Neural progenitor cell (in vitro differentiated cells): ENCODE measurements at places on chromosomes 7 and 10. TPM values are rescaled to one million over a fixed set of nuclear protein-coding genes. Genes with fewer than 3 reads are reported as not detected.
A peak's percentile ranks its signal among the peaks of the same experiment; 100 is the strongest.

DNA sequence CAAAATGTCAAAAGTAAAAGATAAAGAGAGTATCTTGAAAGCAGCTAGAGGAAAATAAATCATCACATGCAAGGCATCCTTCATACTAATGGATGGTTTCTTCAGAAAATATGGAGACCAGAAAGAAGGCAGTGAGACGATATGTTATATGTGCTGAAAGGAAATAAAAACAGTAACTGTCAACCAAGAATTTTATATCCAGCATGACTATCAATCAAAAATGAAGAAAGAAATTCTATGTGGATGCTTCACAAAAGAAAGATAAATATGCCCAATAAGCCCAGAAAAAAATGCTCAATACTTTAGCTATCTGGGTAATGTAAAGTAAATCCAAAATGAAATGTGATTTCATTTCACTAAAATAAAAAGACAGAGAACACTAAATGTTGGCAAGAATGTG lies 142.1 kb downstream of the DGKI start:
- no peak overlapping the region for H3K27ac ChIP-seq
- no peaks in the 10 kb centered on the region for H3K4me1 ChIP-seq
- H3K27me3 ChIP-seq: no peaks in the 10 kb centered on the region
- no peak for DNase-seq

DNA sequence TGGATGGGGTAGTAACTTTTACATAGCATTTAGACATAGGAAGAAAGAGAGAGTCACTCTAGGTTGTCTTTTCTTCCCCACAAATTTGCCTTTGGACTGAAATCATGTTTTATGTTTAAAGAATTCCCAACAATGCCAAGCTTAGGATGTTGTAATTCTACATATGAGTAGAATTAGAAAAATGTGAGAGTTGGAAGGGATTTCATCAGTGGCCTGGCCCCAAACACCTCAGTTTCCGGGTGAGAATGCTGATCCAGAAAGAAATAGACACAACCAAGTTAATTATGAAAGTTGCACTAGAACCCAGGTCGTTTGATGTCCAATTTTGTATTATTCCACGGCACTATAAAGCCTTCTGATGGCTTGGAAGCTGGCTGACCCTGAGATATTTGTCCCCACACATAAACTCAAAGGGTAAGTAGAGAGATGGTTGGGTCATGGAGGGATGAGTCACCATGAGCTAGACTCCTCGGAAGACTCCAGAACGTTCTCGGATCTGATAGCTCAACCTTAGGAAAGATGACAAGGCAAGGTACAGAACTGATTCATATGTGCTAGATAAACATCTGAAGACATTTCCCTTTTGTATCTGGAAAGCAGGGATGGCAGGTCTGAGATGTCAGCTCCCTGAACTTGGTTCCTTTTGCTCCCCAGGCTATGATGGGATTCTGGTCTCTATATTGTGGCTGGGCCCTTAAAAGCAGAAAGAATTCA lies 48.8 kb upstream of the SLC35B4 start:
- DNase-seq: no peak
- H3K27ac ChIP-seq: no peak overlapping the region
- H3K4me1 ChIP-seq: no peaks in the 10 kb centered on the region
- no peak overlapping the region for H3K4me3 ChIP-seq

DNA sequence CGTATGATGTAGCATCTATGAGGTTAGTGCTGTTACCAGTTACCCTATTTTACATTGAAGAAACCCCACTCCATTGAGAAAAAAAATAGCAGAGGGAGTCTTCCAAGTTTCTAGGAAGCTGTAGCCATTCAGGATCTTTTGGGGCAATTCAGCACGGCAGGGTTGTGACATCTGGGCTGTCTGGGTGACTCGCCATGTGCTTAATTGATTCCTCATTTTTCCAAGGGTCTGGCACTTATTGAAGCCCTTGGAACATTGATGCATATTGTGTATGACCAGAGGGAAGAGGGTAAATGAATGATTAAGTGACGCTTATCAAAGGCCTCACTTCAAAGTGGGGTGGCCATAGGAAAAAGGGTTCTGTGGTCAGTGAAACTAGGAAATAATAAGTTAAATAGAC lies 248.7 kb downstream of the ARHGAP12 start:
- DNase-seq: no peak
- H3K4me1 ChIP-seq: peaks cover 9% of the 10 kb centered on the region
- H3K27me3 ChIP-seq: no peaks in the 10 kb centered on the region
- no peak overlapping the region for H3K27ac ChIP-seq
- H3K36me3 ChIP-seq: no peaks in the 10 kb centered on the region

- no peak for DNase-seq
- H3K36me3 ChIP-seq: no peaks in the 10 kb centered on the region
- H3K27me3 ChIP-seq: no peaks in the 10 kb centered on the region
- no peak overlapping the region for H3K4me3 ChIP-seq
Measured at GRCh38 chr7:80088705-80089104, 45.9 kb upstream of the GNAI1 start.

DNA sequence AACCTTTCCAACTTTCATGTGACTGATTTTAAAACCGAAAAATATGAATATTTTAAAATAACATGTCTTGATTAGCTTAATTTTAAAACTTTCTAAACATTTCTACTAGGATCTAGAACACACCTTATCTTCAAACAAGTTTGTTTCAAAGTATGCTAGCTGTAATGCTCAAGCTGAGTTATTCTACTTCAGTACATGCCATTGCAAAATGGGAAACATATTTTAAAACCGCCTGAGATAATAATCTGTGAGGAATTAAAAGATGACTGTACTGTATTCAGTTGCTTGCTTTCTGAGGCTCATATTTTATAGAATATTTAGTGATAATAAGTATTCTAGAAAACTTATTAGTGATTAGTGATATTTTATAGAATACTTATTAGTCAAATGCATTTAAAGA lies 99.6 kb downstream of the LMBR1 start:
- no peak overlapping the region for H3K4me3 ChIP-seq
- H3K27me3 ChIP-seq: no peaks in the 10 kb centered on the region
- H3K27ac ChIP-seq: no peak overlapping the region
- H3K36me3 ChIP-seq: no peaks in the 10 kb centered on the region
- no peak for DNase-seq

DNA sequence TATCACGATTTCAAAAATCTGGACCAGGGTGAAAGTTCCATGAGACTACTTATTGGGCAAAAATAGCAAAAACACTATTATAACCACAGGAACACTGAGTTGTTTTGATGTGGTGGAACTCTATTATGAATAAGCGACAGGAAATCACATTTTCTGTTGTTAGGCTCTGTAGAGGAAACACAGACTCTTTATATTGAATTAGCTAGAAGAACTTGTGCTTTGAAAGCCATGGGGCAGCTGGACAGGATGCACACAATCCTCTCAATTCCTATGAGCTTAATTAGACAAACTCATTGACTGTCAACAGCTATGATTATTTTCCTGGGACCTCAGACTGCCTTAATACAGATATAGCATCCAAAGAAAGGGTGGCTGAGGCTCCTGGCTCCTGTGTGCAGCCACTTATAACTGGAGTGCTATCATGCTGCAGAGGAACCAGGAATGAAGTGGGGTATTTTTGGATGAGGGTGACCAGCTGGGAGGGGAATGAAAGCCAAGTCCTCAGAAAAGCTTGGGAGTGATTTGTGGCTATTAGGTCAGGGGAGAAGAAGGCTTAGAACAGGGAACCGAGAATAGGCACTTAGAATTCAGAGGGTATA lies 657.3 kb downstream of the TYW1 start:
- no peak for DNase-seq
- H3K4me3 ChIP-seq: no peak overlapping the region
- no peaks in the 10 kb centered on the region for H3K27me3 ChIP-seq
- H3K36me3 ChIP-seq: no peaks in the 10 kb centered on the region
- no peak overlapping the region for H3K27ac ChIP-seq

DNA sequence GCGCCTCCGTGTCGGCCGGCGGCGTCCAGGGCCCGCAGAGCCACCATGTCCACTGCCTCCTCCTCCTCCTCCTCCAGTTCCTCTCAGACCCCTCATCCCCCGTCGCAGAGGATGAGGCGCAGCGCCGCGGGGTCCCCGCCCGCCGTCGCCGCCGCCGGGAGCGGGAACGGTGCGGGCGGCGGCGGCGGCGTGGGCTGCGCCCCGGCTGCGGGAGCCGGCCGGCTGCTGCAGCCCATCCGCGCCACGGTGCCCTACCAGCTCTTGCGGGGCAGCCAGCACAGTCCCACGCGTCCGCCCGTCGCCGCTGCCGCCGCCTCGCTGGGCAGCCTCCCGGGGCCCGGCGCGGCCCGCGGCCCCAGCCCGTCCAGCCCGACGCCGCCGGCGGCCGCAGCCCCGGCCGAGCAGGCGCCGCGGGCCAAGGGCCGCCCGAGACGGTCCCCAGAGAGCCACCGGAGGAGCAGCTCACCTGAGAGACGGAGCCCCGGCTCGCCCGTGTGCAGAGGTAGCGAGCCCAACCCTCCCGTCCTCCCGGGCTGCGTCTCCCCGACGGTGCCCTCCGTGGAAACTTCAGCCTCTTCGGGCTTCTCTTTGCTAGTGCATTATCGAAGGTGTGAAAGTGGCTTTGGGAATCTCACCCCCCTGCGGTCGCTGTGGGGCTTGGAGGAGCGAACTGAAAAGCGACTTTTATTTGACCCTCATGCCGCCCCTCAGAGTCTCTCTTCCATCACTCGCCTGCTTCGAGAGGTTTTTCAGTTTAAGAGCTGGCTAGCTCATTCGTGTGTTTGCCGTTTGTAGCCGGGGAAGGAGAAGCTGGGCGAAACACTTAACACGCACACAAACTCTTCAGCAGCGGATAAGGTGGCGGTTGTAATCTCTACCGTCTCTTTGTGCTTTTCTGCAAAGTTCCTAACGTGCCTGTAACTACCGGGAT lies 975 bp downstream of the GLCCI1 start:
- H3K4me1 ChIP-seq: peaks cover 42% of the 10 kb centered on the region
- H3K4me3 ChIP-seq: peak overlapping the region; percentile 93
- H3K27me3 ChIP-seq: no peaks in the 10 kb centered on the region
- no peaks in the 10 kb centered on the region for H3K36me3 ChIP-seq
- peak overlapping the region; percentile 89 for H3K27ac ChIP-seq

GRCh38 chr10:119254335-119254734 lies 47.0 kb downstream of the GRK5 start:
- H3K27ac ChIP-seq: no peak overlapping the region
- no peaks in the 10 kb centered on the region for H3K36me3 ChIP-seq
- no peak for DNase-seq
- no peak overlapping the region for H3K4me3 ChIP-seq
- peaks cover 19% of the 10 kb centered on the region for H3K4me1 ChIP-seq

- H3K27ac ChIP-seq: no peak overlapping the region
- no peak overlapping the region for H3K4me3 ChIP-seq
- DNase-seq: no peak
- no peaks in the 10 kb centered on the region for H3K4me1 ChIP-seq
- H3K36me3 ChIP-seq: no peaks in the 10 kb centered on the region
Measured at GRCh38 chr10:6023661-6024333, 38.4 kb downstream of the IL2RA start.

DNA sequence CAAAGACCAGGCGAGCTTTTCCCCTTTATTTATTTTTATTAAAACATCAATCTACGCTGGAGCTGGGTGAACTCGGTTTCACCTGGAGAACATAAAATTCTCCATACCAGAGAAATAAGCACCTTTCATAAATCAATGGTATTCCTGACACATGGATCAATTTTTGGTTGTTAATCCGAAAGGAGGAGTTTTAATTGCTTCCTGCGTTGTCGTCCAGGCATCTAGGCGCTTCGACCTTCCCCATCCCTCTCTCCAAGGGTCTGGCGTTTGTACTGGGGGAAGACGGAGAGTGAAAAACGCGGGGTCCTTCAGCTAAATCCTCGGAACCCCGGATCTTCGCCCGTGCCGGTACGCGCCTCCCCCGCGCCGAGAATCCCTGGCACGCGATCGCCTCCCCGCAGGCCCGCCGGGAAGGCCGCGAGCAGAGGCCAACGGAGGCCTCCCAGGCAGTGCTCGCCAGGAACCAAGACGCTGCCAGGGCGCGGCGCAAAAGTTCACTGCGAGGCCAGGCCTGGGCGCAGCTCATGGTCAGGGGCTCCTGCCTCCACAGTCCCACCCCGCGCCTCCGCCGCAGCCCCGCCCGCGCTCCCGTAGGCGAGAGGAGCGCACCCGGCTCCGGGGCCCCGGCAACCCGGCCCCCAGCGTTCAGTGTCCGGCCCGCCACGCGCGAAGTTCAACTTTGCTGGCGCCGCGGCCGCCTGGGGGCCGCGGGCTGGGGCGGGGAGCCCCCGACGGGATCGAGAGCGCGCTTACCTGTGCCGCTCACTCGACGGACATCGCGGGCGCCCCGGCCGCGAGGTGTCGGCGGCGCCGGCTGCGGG lies 8.3 kb upstream of the EBF3 start:
- peak overlapping the region; percentile 56 for H3K4me3 ChIP-seq
- DNase-seq: peak; percentile 55
- peaks cover 26% of the 10 kb centered on the region for H3K4me1 ChIP-seq
- H3K36me3 ChIP-seq: no peaks in the 10 kb centered on the region
- no peak overlapping the region for H3K27ac ChIP-seq

DNA sequence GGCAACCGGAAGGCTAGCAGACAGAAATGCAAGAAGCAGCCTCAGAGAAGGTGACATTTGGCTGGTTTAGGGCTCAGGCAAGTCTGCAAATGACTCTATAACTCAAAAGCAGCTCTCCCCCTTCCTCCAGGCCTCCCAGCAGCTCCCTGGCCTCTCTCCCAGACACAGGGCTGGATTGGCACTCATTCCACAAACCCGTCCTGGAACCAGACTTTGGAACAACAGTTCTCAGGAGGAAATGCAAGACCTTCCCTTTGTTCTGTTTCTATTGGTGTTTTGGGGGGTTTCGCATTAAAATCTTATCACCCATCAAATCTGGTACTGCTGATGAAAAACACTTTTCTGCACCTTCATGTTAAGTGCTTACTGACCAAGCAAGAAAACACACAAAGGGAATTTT lies 40.3 kb upstream of the EFCAB10 start:
- no peak for DNase-seq
- no peaks in the 10 kb centered on the region for H3K4me1 ChIP-seq
- H3K36me3 ChIP-seq: peaks cover 9% of the 10 kb centered on the region
- no peak overlapping the region for H3K4me3 ChIP-seq
- H3K27me3 ChIP-seq: no peaks in the 10 kb centered on the region
- no peak overlapping the region for H3K27ac ChIP-seq

Gene LIPK
- not detected in 2 replicates for total RNA-seq

Gene RNF148
- 0.11 and 0.40 TPM in 2 replicates for total RNA-seq

Gene PKD2L1
- not detected in 2 replicates for total RNA-seq

Gene AKR1D1
- 0.28 TPM in 1 of 2 replicates, not detected in the other for total RNA-seq

Gene CNPY1
- not detected in 2 replicates for total RNA-seq

Gene TMEM213
- total RNA-seq: not detected in 2 replicates

Gene PRF1
- not detected in 2 replicates for total RNA-seq

Gene C10orf67
- total RNA-seq: not detected in 2 replicates

Gene CPXM2
- not detected in 2 replicates for total RNA-seq
